Hematopoietic multipotent progenitor cell treated with erythropoietin and hydrocortisone succinate and interleukin-3 and kit ligand, for 8 days (in vitro differentiated cells): ENCODE measurements at places on chromosomes 5 and 9.

- DNase-seq = no peak
Observed at GRCh38 chr5:97112230-97112629, 30.2 kb downstream of the LIX1 start.

DNA sequence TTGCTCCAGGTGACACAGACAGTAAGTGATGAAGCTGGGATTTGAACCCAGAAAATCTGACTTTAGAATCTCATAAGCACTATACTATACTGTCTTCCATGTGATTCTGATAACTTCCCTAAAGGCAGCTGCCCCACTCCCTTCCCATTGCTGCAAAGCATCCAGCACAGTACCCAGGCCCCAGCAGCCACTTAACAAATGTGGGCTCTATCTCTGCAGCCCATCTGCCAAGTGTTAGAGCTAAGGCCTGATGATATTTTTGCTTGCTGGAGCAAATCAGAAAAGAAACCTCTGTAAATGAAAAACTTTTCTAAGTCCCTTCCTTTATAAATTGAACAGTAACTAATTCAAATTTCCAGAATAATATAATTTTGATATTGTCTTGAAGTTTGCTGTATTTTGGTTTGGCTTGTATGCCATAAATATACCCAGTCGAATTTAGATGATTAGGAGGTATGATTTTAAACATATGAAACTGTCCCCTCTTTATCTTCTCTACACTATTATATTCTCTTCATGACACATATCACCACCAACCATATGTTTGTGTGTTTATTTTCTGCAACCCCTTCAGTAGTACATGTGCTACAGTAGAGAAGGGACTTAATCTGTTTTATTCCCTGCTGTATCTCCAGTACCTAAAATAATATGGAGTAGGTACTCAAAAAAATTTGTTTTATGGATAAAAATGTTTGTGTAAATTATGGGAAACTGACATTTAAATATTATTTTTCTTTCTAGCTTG, 63.8 kb downstream of the SMIM15 start:
- DNase-seq = peak; percentile 77

DNA sequence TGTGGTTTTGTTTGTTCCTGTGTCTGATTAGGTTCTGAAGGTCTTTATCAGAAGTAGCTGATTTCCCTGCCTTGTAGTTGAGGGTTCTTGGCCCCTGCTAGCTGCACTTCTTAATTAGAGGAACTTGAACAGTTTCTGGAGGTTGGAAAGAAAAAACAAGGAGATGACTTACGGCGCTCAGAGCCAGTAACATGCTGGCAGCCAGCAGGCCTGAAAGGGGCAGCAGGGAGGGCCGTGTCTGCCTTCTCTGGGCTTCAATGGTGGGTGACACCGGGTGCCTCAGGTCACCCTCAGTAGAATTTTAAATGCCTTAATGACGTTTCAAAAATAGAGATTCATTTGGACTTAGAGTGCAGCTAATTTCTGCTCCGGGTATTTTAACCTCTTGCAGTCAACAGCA, 15.8 kb downstream of the UBE2QL1 start:
- no peak for DNase-seq

DNA sequence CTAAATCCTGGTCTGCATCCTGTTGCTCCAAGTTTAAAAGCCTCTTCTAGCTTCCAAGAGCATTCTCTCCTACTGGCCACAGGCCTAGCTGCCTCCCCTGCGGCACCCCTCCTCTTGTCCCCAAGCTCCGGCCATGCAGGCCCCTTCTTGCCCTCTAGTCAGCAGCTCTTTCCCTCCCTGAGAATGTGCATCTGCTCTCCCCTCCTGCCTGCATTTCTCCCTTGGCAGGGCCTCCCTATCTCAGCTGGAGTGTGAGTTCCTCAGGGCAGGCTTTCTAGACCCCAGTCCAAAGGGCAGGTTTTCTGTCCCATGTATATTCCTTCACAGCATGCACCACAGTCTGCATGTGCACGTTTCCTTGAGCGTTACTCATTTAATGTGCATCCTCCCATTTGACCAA, 24.6 kb upstream of the BARX1 start:
- DNase-seq = no peak

DNA sequence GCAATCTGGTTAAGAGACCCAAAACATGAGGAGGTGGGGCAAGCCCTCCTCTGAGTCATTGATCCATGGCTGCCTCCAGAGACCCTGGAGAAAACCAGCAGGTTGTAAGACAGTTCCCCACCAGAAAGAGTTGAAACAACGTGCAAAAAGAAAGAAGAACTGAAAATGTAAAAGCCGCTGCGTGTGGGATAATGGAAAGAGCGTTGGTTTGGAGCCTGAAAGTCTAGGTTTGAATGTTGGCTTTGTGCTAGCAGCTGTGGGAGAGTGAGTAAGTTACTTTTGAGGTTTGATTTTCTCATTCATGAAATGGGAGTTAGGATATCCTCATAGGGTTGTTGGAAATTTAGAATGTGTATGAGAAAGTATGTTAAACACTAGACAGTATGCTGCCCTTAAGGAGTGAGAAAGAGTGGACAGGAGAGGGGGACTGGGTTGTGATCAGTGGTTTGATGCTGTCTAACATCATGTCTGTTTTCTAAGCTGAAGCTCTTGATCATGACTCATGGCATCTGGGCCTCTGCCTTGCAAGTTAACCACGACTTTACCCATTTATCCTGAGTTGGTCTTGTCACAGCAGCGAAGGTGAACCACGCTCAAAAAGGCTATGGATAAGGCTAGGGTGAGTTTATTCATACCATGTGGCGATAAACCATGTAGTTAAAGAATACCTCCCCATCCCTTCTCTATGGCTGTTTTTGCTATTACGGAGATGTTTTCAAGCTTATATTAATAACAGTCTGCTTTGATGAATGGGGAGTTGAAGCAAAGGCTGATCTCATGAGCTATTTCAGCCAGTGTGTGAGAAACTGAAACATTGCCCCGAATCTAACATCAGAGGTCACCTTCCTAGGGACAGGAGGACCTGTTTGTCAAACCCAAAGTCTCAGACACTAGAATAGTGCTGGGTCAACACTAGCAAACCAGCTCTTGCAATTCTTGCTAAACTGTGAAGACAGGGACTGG, 41.3 kb downstream of the ZNF366 start:
- no peak for DNase-seq

DNA sequence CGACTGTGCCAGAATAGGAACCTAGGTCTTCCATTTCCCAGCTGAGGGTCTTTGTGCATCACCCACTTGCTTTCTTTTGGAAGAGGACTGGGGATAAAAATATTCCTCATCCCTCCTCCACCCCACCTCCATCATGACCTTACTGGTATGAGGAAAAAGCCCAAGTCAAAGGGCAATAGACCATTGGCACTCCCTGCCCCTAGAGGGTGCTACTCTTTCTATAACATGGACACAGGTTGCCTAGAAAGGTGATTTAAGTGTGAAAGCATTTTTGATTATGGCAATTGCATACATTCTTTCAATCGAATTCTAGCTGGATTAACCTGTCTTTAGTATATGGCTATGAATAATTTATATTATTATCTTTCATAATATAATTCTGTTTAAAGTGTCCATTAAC, 22.8 kb upstream of the ZNF618 start:
- peak; percentile 48 for DNase-seq
